ENCODE measurements at places on chromosomes 16 and 17.
A peak's percentile ranks its signal among the peaks of the same experiment; 100 is the strongest.

- DNase-seq, result no peak
Measured at GRCh38 chr16:8391257-8391656, 199.1 kb downstream of the TMEM114 start.

DNA sequence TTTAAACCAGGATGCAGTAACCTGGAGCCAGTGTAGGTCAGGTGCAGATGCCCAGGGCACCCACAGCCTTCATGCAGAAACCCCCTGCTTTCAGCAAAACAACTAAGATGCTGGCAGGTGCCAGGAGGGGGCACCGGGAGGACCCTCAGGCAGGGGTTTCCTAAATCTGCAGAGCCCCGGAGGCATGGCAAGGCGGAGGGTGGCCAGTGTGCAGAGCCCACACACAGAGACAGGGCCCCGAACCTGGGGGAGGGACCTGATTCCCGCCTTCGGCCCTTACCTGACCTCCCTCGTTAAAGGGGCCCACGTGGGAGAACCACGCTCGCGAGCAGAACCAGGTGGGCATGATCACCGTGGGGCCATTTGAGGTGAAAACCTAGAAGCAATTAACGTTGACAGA lies 114.0 kb upstream of the METRNL start:
- no peak for DNase-seq

DNA sequence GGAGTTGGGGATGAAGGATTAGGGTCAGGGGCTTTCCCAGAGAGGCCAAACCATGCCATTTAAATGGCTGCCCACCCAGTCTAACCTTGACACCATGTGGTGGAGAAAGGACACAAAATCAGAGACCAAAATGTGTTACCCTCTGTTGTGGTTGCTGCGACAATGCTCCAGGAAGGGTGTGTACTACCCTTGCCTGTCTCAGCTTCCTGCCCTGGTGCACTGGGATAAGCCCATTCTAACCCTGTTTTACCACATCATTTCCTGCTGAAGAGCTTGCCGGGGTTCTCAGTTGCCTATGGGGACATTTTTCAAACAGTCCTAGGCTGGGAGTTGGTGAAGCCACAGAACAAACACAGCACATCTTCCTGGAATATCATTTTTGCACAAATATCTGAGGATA lies 4.9 kb downstream of the OR4D1 start:
- no peak for DNase-seq

- DNase-seq, result no peak
Measured at GRCh38 chr16:20868890-20869289, 31.3 kb downstream of the DCUN1D3 start.

- DNase-seq, result no peak
Measured at GRCh38 chr17:79246225-79247190, 171.9 kb downstream of the ENGASE start.

GRCh38 chr16:2524339-2524938 lies 4.3 kb downstream of the AMDHD2 start:
- no peak for DNase-seq

- peak; percentile 57 for DNase-seq
Measured at GRCh38 chr17:32341141-32341856, 674 bp downstream of the C17orf75 start.

GRCh38 chr16:74503412-74503811 lies 82.1 kb upstream of the CLEC18B start:
- DNase-seq, result no peak

GRCh38 chr17:37088459-37088858 lies 139.7 kb downstream of the AATF start:
- DNase-seq, result no peak

DNA sequence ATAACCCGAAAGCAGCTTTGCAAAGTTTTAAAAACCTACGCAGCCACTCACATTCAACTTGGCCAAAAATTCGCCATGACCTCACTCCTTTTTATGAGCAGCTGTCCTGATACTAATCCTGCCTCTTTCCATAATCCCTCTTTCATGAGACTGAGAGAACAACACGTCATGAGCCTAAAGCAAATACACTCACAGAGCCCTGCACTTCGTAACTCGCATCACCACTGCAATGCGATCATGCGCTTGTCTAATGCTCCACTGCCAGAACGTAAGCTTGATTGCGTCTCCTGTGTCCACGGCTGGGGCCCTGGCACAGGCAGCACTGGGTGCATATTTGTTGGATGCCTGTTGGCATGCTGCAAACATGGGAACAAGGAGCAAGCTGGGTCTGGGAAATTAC lies 36.2 kb downstream of the CDRT4 start:
- peak; percentile 53 for DNase-seq

DNA sequence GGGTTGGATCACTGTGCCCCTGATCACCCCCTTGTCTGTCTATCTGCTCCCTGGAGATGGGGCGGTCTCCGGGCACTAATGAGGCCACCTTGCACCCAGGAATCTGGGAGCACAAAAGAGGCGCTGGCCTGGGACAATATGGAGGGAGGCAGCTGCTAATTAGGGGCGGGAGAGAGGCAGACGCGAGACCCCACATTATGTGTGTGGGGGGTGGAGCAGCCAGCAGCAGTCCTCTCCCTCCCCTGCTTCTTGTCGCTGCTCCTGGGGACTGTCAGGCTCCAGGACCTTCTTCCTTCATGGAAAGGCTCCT lies 324 bp upstream of the HCRT start:
- DNase-seq, result peak; percentile 81

GRCh38 chr17:50938821-50939541 lies 72.8 kb upstream of the TOB1 start:
- no peak for DNase-seq

DNA sequence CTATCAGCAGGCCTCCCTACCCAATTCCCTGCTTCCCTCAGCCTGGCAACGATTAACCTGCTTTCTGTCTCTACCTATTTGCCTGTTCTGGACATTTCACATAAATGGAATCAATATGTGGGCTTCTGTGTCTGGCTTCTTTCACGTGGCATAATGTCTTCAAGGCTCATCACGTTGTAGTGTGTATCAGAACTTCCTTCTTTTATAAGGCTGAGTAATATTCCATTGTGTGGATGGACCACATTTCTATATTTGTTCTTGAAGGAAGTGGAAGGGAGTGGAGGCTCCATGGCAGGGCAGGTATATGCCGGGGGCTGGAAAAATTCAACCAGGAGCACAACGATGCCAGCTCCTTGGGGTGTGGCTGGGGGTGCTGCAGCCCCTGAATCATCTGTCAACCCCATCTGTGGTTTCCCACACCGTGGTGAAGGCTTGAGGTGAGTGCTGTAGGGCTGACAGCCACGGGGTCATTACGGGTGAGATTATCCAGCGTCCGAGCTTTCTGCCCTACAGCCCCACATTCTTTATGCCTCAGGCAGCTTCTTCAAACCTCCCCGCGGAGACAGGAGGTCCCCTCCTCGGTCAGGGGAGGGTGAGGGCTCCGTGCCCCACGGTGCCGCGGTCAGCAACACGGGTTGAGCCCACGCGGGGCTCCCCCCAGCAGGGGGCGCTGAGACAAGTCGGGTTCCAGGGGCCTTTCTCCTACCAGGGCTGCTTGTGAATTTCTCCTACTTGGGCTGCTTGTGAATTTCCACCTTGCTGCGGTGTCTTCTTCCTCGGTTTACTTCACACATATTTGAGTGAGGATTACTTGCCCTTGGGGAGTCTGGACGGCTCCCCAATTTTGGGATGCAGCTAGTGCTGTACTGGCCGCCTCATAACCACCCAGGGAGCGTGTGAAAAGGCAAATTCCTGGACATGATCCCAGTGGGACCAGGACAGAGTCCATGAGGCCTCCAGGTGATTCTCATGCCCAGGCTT lies 18.3 kb upstream of the WFIKKN2 start:
- DNase-seq, result peak; percentile 51

DNA sequence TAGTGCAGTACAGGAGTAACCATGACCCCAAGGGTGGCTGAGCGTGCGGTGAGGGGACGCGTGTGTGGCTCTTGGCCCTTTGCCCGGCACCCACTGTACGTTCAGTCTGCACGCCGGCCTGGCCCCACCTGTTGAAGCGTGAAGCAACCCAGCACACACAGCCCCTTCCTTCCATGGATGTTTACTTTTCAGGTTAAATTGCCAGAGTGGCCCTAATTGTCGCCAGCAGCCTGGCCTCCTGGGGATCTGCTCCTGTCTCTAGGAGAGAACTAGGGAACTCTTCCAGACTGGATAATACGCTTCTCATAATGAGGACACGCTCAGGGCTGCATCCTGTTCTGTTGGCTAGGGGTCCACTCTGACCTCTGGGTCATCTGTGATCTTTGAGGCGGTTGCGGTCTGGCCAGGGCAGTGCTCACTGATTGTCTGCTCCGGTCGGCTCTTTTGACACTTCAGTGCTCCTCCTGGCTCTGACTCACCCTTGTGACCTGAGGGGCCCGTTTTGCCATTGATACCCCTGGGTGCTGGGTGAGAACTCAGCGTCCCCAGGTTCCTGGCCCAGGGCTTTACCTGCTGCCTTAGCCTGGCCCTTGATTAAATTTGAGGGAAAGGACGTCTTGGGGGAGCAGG lies 27.7 kb downstream of the TPSG1 start:
- DNase-seq, result no peak

GRCh38 chr17:28963055-28963611 lies 11.8 kb upstream of the PHF12 start:
- no peak for DNase-seq

GRCh38 chr16:18827890-18828289 lies 26.5 kb upstream of the ARL6IP1 start:
- no peak for DNase-seq

- DNase-seq, result peak; percentile 64
Measured at GRCh38 chr17:15915961-15916360, 29.0 kb upstream of the ADORA2B start.

- DNase-seq, result peak; percentile 71
Measured at GRCh38 chr16:54216268-54216667, 70.3 kb downstream of the IRX3 start.

DNA sequence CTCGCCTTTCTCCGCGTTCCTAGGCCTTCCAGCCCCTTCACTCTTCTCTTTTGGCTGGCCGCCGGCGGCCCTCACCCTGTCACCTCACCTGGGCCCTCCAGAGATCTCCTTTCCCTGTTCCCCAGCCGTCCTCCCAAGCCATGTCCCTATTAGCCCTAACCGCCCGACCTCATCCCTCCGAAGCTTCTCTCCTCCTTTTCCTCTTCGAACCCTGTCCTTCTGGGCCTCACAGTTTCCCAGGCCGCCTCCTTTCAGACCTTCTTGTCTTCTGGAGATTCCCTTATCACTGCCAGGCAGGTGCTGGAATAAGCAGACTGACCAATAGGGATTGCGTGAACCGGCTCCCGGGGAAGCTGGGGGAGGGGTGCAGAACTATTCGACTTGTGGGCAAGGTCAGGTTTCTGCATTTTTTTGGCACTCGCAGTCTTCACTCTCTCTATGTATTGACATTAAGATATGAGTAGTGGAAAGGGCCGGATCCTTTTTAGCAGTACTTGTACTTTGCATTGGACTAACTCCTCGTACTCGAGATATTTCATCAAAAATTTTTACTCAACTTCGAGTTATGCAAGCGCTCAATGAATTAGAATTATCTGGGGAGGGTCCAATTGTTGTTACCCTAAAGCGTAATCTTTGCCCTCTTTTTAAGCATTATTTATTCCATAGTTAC lies 690 bp downstream of the RHOT1 start:
- DNase-seq, result peak; percentile 70

DNA sequence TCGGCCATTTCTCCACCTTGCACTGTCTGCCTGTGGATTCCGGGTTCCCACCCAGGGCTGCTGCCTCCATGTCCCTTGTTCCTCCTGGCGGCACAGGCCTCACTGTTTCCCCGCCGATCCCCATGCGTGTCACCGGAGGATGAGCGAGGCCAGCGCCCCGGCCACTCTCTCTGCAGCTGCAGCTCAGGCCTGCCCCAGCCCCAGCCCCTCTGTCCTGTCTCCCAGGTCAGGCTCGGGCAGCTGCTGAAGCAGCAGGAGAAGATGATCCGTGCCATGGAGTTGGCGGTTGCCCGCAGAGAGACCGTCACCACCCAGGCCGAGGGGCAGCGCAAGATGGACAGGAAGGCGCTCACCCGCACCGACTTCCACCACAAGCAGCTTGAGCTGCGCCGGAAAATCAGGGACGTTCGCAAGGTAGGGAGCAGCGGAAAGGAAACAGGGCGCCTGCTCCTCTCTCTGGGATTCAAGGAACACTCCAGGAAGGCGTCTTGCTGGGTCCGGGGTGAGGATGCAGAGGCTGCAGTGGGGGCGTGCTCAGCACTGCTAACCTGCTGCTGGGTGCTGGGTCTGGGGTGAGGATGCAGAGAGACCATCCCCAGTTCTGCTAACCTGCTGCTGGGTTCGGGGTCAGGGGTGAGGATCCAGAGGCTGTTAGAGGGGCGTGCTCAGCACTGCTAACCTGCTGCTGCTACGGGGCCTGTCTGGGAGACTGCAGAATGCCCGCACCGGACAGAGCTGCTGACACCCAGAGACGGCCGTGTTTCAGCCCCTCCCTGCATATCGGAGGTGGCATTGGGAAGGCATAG lies 6.1 kb upstream of the GAA start:
- DNase-seq, result peak; percentile 35

DNA sequence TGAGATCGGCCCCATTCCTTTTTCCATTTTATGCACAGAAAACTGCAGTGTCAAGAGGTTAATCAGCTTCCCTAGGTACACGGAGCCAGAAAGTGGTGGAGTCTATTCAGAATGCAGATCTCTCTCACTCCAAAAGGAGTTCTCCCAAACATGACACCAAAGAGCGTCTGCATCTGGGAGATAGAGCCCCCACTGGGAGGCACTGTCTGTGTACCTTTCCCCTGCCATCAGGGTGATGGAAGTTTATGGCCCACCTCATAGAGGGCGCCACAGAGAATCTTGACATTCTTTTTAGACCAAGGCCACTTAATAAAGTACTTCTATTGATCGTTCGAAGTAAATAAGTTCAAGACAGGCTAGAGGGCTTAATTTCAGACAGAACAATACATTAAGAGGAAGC lies 493.7 kb upstream of the ERCC4 start:
- no peak for DNase-seq

- DNase-seq, result no peak
Measured at GRCh38 chr17:64051153-64051552, 30.7 kb upstream of the ICAM2 start.

DNA sequence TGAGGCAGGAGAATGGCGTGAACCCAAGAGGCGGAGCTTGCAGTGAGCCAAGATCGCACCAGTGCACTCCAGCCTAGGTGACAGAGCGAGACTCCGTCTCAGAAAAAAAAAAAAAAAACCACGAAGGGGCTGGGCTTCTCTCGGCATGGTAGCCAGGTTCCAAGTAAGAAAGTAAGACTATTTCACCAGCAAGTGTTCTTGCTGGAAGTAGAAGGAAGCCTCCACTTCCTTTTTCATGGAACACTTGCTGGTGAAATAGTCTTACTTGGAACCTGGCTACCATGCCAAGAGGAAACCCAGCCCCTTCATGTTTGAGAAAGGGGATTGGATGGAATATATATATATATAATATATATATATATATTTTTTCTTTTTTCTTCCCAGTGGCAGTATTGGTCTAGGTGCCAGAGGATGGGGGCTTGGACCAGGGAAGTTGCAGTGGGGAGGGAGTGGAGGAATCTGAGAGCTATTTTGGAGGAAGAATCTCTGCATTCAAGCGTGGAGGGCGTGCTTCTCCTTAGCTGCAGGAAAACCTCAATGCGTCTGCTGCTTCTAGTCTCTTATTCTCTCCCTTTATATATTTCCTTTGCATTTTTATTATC lies 7.2 kb upstream of the N4BP1 start:
- DNase-seq, result no peak

Measured in eye (tissue), 1 donor.